AG08395 (cell line): ENCODE measurements at places on chromosomes 7 and 10.
A peak's percentile ranks its signal among the peaks of the same experiment; 100 is the strongest.

GRCh38 chr10:266974-267425, 131.7 kb downstream of the ZMYND11 start:
- DNase-seq, result peak; percentile 5

- no peak for DNase-seq
Measured at GRCh38 chr10:84415539-84416244, 87.3 kb downstream of the CCSER2 start.

DNA sequence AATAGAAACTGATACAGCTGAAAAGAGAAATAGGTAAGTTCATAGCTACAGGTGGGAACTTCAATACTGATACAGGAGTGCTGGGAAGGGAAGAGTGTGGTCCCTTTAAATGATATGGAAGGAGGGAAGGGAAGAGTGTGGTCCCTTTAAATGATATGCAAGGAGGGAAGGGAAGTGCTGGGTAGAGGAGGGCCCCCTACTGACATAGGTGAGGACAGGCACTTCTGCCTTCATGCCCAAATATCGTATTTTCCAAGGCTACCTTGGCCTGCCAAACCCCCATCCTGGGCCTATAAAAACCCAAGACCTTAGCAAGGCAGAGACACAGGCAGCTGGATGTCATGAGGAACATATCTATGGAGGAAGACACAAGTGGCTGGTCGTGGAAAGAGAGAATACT, 92.3 kb downstream of the MAGI2 start:
- no peak for DNase-seq

DNA sequence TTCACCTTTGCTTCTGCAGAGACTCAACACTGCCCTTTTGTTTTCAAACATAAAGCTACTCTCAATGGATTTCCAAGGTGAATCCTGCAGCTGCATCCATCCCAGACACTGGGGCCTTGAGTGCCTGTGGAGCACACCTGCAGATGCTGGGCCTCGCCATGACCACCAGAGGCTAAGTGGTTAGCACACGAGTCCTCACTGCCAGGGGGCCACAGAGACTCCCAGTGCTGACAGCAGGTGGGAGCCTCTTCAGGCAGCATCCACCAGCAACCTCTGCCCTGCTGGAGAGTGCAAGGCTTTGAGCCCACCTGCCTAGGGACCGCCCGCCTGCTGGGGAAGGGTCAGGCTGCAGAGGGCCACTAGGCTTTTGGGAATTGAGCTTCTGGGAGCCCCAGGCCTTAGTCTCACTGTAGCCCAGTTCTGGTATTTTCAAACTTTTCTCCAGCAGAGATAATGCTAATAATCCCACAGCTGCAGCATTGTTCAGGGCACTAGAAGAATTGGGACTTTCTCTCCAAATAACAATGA, 9.4 kb upstream of the HPS1 start:
- no peak for DNase-seq

- no peak for DNase-seq
Measured at GRCh38 chr7:118328505-118329211, 104.2 kb downstream of the ANKRD7 start.

- DNase-seq, result no peak
Measured at GRCh38 chr7:77481615-77482014, 55.5 kb upstream of the PTPN12 start.

- DNase-seq, result no peak
Measured at GRCh38 chr10:92849234-92849525, 860 bp downstream of the EXOC6 start.

DNA sequence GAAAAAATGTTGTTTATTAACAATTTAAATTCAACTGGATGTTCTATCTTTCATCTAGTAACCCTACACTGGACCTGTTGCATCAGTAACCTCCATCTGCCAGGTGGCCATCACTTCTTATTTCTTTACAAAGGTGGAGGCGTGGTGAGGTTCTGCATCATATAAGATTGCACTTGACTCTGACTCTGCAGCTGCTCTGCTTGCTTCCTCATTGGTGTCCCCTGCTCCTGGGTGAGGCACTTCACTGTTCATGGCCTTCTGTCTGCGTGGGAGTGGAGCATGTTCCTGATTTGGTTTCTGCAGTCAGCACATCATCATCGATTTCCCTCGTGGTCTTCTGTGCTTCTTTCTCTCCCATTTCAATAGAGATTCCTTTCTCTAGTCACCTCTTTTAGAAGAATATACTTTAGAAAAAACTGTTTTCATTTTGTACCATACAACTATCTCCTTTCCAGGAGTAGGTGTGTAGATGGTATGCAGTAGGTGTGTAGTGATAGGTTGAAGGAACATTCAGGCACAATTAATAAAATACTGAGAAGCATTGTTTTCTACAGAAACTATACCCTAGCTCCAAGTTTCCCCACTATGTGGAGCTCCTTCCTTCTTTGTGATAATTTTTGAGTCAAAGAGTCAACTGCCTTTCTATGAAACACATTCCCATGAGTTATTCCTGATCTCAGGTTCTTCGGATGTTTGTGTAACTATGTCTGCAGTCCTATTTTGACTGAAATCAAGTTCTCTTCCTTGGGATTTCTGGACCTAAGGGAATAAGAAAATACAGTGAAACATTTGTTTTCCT, 231.7 kb upstream of the CNTNAP2 start:
- no peak for DNase-seq

DNA sequence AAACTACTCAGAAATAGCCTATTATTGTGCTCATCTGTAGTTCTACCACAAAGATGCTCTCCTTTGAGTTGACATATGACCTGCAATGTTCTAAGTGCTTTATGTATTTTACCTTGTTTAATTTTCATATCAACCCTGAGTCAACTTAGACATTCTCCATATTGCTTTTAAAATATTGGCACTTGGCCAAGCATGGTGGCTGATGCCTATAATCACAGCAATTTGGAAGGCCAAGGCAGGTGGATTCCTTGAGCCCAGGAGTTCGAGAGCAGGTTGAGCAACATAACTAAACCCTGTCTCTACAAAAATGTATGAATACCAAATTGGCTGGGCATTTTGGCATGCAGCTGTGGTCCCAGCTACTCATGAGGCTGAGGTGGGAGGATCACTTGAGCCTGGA, 50.6 kb downstream of the PRKG1 start:
- no peak for DNase-seq

GRCh38 chr10:119051775-119052174, 22.3 kb downstream of the NANOS1 start:
- no peak for DNase-seq

- DNase-seq, result no peak
Measured at GRCh38 chr7:27689591-27690164, 27.0 kb upstream of the HIBADH start.

DNA sequence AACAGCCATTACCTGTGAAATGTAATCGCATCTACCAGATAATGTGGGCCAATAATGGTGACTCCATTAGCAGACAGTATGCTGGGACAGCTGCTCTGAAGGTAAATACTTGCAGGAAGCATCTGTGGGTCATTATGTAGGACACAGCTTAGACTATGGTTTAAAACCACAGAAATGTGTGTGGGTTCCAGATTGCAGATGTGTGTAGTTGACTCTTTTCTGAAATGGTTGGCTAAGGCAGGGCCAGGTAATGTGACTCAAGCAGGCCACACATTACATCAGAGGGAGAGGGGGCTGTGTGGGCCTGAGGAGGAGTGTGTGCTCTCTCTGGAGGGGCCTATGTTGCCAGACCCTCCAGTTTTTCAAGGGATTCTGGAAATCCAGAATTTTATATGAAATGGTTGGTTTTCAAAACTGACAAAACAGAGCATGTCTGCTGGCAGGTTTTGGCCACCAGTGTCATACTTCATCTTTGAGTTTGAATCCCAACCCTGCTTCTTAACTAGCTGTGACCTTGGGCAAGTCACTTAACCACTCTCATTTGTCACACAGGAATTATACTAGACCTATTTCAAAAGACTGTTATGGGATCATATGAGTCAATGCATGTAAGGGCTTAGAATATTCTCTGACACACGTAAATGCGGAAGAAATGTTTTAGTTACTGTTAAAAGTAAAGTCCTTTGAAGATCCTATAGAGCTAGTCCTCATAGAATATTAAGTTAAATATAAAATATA, 64.5 kb downstream of the MCMBP start:
- peak; percentile 58 for DNase-seq

GRCh38 chr10:4053940-4054339, 268.9 kb upstream of the KLF6 start:
- no peak for DNase-seq

DNA sequence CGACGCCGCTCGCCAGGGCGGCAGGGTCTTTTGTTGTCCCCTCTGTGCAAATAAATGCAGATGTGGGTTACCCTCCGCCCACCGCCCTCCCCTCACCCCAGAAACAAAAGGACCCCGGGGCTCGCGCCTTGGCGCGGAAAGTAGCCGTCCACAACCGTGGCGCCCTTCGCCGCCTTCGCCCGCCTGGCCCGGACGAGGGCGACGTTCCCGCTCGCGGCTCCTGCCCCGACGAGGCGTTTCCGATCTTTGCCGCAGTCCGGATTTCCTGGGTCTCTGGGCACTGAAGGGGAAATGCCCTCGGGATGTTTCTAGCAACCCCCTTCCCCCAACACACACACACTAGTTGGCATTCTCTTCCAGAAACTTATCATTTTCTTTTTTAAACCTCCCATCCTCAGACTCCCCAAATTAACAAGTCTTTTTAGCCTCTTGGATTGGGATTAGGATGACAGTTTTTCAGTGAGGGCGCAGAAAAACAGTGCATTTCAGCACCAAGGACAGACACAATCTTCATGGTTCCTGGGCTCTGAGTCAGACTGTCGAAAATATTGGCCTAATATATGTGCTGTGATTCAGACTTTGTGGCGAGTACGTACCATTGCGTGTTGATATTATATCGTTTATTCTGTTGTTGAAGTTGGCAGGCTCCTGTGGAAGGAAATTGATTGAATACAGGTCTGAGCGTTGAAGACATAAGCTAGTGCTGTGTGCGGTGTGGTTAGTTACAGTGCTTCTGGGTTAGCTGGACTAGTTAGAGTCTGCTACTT, 771 bp downstream of the PHYHIPL start:
- peak; percentile 69 for DNase-seq

DNA sequence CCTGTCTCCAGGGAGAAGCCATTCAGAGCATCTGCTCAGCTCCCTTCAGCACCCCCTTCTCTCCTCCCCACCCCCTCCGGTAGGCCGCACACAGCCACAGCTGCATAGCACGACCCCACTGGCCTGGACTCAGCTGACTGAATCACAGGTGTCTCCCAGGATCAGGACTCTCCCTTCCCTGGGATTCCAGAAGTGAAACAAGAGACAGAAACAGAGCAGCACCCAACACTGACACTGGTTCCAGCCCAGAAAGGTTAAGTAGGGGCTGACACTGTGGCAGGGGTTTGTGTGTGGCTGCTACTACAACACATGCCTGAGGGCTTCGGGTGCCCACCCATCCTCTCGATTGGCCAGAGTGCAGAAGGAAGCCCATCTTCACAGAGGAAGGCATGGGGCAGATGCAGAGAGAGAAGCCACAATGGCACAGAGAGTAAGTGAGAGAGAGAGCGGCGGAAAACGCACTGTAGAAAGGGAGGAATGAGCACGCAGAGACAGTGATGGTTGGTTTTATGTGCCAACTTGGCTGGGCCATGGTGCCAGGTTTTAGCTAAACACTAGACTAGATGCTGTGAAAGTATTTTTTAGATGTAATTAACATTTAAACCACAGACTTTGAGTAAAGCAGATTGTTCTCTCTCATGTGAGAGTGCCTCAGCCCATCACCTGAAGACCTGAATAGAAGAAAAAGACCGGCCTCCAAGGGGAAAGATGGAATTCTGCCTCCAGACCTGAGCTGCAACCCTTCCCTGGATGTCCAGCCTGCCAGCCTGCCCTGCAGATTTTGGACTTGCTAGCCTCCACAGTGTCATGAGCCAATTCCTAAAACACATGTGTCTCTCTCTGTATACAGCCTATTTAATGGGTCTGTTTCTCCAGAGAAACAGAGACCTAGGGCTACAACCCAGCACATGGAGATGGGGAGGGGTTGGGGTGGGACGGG, 107.5 kb downstream of the GRB10 start:
- no peak for DNase-seq

DNA sequence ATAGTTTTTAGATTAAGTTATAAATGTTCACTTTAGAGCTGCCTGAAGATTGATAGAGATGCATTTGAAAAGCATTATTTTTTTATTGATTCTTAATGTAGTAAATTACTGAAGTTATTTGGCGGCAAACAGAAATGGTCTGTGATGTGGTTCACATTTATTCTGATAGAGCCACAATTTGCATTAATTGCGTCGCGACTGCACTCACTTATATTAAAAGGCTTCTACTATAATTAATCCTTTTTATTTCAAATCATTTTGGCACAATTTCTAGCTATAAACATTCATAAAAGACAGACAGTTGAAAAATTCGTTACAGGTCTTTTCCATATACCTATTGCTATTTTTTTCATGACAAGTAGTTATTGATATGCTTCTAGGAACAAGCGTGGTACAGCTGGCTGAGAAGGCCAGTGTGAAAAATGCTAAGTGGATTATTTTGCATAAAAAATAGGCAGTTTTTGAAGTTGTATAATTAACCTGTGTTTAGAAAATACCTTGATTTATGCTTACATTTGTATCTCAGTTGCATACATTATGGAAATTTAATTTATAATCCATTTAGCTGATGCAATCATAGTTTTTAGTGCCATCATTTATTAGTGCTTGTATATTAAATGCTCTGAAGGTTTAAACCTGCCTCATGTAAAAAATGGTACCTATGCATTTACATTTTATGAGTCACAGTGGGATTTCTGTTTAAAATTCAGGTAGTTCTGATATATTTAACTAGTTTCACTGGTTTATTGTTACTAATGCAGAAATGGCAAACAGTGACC, 92.1 kb upstream of the DNAJB6 start:
- no peak for DNase-seq

DNA sequence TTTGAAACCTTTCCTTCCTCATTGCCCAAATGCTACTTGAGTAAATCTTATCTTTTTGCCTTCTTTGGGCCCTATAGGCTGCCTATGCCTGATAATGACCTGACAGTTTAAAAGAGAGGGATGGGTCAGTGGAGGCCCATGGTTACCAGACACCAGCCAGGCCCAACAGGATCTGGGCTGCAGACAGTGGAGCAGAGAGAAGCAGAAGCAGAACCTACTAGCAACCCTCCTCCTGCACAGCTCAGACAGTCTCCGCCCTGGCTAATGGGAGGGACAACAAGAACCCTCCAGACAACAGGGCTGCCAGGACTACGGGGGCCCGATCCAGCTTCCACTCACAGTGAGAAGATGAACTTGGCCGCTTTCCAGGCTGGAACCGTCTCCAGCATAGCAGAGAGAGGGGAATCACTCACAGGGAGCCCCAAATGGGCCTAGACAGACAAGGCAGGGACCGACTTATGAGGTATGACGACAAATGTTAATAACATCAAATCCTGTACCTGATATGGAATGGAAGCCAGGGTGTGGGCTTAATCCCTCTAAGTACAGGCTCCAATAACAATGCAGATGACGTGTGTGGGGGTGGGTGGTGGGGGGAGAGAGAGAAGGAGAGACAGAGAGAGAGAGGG, 31.7 kb upstream of the DGKI start:
- no peak for DNase-seq
